D341Med (cell line): ENCODE measurements at places on chromosomes 4 and X.
A peak's percentile ranks its signal among the peaks of the same experiment; 100 is the strongest.

DNA sequence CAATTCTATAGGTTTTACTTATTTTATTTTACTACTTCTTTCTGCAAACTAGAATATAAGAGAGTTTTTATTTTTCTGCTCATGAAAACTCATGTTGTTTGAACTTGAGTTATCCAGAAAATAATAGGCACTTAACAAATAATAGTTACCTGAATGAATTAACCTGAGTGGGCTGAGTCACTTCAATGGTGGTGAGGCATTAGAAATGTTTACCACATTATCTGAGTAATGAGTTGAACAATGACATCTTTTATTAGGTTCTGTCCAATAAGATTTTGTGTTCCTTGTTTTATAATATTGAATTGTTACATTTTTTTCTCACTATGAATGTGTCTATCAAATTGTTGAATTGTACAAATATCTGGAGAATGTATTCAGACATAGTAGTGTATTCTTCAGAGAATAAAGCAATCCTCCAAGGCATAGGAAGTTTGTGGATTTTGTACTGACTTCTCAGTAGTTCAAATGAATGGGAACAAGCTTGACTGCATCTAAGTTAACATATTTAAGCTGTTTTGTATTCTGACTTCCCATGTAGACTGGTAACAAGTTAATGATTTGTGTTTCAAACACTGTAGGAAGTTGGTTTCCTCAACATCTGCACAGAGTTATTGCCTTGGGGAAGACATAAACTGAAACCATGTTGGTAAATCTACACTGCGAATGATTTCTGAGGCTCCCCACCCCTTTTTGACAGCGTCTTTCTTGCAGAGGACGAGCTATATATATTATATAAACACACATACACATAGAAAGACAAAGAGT is 1808.9 kb upstream of the TENM3 start:
- DNase-seq = no peak

- DNase-seq = no peak
These were observed 72.4 kb upstream of the TNIP3 start for GRCh38 chr4:121236353-121237068.

- no peak for DNase-seq
These were observed 91.6 kb upstream of the LIMCH1 start for GRCh38 chr4:41446391-41446790.

DNA sequence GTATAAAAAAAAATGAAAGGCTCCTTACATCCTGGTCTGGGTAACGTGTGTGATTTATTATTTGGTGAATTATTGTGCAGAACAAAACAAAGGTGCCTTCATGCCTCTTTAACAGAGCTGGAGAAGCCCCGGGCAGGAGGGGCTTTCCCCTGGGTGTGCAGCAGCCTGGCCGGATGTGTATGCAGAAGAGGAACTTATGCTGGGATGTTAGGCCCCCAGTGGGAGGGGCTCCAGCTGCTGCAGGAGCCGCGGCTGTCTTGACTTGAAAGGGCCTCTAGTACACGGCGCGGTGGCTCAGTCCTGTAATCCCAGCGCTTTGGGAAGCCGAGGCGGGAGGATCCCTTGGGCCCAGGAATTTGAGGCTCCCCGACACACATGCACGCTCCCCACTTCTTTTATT is 16.0 kb downstream of the CCNQ start:
- DNase-seq = peak; percentile 51

GRCh38 chr4:10965196-10965595 is 280.6 kb upstream of the CLNK start:
- DNase-seq = no peak

DNA sequence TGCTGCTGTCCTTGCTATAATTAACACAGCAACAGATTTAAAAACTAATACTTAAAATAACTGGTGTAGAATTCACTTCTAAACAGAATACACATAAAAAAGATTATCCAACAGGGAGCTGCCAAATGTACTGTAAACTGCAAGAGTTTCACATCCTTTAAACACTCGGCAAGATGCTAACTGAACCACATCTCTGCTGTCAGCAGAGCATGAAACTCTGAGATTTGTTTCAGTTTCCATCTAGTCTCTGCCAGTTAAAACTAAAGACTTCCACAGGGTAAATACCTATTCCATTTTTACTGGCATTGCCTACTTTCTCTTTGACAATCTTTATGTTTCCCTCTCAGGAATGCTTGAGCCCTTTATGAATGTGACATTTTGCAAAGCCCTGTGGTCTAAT is 127.7 kb downstream of the SLC7A11 start:
- DNase-seq = no peak

DNA sequence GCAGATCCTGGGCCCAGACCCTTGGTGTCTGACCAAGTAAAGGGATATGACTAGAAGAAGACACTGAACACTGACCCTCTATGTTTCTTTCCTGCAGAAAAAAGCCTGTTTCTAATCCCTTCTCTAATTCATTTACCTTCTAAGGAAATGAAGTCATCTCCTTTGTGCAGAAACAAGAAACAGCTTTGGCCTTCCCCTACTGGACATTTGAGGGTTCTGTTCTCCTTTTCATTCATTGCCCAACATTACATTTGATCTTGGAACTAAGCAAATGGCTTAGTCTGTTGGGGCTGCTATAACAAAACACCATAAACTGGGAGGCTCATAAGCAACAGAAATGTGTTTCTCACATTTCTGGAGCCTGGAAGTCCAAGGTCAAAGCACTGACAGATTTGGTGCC is 20.0 kb downstream of the HCCS start:
- no peak for DNase-seq

- DNase-seq = peak; percentile 61
These were observed 87.7 kb downstream of the SHROOM2 start for GRCh38 chrX:9873952-9874351.

DNA sequence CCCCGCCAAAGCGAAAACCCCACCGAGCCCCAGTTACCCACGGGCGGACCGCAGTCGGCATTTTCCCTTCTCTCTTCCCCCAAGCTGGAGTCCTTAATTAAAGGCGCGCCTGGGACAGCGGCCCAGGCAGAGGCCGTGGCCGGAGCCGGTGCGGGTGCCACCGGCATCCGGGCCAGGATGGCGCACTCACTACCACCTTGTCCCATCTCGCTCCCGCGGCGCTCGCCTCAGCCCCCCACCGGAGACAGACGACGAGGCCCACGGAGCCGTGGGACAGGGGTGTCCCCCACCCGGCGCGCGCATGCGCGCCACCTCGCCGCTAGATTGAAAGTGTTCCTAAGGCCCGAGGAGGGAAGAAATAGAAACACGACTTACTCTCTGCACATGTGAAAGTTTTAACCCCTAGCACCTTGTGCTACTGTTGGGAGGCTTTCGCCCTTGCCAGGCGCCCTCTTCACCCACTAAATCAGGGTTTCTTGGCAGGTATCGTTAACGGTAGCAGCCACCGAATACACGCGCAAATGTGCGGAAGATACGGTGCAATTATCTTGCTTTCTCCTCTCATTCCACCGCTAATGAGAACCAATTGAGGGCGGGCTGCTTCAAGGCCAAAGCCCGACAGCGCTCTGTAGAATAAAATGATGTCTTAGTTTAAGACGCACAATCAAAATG is 64.3 kb upstream of the CCDC160 start:
- peak; percentile 58 for DNase-seq

DNA sequence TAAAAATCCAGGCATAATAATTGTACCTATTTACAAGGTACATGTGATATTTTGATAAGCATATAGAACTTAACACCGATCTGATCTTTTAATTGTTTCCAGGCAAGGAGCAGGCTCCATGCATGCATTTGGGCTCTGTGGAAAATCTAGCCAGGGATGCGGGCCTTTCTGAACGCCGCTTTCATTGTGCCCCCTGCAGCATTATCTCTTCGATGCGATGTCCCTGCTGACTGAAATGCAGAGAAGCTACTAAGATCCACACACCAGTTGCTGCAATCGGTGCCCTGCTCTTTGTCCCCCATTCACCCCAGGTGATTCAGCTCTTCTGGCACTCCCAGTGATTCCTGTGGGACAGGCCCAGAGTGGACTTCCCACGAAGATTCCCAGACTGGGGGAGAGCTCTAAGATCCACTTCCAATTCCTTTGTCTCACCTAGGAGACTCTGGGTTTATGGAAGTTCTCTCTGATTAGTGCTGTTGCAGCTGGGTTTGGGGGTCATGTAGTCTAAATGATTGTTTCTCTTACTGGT is 254.3 kb upstream of the AGA start:
- DNase-seq = no peak

- DNase-seq = no peak
These were observed 1.3 kb downstream of the BDH2 start for GRCh38 chr4:103098341-103098740.

DNA sequence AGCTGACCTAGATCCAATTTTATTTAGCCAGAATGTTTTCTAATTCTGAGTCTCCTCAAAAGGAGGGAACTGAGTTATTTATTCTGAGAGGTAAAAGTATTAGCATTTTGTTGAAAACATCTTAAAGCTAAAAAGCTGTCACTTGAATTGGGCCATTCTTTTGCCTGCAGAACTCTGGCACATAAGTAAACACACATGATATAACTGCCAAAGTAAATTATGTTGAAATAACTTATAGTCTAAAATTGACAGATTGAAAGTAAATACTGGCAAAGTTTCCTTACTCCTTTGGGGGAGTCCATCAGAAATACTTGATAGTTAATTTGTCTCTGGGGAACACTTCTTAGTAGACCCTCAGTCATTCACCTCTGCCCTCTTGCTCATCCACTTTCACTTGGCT is 38.3 kb upstream of the SLC25A4 start:
- DNase-seq = no peak

DNA sequence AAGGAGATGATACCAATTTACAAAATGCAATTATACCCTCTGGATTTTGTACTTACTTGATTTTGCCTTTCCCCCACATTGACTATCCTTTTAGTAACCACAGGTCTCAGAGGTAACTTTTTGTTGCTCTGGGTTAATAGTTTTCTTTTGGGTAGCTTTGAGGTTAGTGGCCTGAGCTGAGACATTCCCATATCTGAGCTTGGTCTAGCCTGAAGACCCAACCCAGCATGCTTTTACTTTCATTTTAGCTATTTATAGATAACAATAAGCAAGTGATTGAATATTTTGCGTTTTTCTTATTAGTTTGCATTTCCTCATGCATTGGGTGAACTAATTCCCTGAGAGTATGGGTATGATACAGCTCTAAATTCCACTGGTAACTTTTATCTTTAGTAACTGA is 11.8 kb downstream of the HTN1 start:
- no peak for DNase-seq

DNA sequence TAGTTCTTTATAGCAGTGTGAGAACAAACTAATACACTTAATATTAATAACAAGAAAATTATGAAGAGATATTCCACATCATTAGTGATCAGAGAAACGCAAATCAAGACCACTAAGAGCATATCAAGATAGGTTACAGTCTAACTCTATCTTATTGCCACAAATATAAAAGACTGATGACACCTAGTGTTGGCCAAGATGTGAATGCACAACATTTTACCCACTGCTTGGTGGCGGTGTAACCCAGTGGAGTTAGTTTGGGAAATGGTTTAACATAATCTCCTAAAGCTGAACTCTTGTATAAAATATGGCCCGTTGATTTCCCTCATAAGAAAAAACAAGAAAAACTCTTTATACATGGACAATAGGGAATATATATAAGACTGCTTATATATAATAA is 92.4 kb downstream of the SLITRK2 start:
- no peak for DNase-seq

DNA sequence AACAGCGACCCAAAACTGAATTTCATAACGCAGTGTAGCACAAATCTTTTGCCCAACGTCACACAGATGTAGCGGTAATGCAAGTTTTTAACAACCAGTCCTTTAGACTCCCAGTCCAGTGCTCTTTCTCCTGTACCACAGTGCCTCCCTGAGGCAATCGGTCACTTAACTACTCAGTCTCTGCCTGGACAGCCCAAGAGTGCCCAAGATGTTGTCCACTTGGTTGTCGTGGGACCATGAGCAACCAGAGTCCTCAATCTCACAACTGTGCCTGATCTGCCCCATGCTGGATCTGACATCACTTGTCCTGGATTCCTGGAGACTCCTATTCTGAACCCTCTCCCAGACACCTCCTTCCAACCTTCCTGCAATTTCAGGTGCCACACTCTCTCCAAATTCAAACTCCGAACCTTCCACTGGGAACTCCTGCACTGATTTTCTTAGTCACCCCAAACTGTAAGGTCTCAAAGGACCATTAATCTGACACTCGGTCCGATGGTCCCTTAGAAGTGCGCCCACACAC is 702 bp downstream of the MMGT1 start:
- DNase-seq = peak; percentile 13

- peak; percentile 54 for DNase-seq
These were observed 36.0 kb upstream of the CBR4 start for GRCh38 chr4:169045862-169046584.

- no peak for DNase-seq
These were observed 828.9 kb downstream of the GLUD2 start for GRCh38 chrX:121876305-121876704.

DNA sequence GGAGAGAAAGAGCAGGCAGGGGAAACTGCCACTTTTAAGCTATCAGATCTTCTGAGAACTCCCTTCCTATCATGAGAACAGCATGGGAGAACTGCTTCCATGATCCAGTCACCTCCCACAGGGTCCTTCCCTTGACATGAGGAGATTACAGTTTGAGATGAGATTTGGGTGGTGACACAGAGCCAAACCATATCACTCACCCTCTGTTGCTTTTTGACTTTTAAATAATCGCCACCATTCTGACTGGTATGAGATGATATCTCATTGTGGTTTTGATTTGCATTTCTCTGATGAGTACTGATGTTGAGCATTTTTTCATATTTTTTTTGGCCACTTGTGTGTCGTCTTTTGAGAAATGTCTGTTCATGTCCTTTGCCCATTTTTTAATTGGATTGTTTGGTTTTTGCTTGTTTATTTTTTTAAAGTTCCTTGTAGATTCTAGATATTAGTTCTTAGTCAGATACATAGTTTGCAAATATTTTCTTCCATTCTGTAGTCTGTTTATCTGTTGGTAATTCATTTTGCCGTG is 6.5 kb upstream of the PAQR3 start:
- DNase-seq = no peak

DNA sequence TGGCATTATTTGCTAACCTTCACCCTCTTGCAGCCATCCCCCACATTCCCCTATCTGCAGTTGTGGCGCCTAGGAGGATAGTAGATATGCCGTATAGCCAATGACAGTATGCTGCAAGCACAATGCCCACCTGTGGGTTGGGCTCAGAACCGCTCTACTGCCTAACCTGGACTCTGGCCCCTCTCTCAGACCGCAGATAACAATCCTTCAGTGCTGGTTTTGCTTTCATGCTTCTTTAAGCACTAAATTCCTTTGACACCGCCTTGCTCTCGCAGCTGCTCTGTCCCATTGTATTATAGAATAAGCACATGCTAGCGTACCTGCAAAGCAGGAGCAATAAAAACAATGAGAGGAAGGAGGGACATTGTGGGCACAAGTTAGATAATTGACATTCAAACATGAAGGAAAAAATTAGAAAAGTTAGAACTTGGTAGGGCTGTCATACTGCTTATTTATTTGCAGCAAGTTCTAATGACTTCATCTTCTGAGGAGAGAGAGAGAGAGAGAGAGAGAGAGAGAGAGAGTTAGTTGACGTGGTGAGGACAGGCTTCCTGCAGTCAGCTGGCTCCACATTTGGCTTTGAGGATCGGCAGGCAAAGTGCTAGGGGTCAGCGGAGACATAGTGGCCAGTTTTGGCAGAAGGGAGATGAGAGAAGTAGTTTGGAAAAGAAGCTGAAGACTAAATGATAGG is 55.8 kb downstream of the WWC2 start:
- DNase-seq = no peak

- no peak for DNase-seq
These were observed 18.4 kb downstream of the MAGEB17 start for GRCh38 chrX:16185725-16186136.
